ENCODE measurements at places on chromosomes 1 and 21. TPM values are rescaled to one million over a fixed set of nuclear protein-coding genes. Genes with fewer than 3 reads are reported as not detected.
A peak's percentile ranks its signal among the peaks of the same experiment; 100 is the strongest.

The TNFSF4 gene
- total RNA-seq, result 0.62 TPM

The RAD54L gene
- 2.9 TPM for total RNA-seq

The MYOG gene
- total RNA-seq, result not detected

The NR1I3 gene
- not detected for total RNA-seq

The ADCY10 gene
- not detected for total RNA-seq

The TTC22 gene
- total RNA-seq, result 5.3 TPM

The RGS1 gene
- not detected for total RNA-seq

The MAP1LC3C gene
- total RNA-seq, result 0.27 TPM

The APCS gene
- total RNA-seq, result not detected

The WNT9A gene
- total RNA-seq, result 10.1 TPM

The PRAMEF14 gene
- not detected for total RNA-seq

The KISS1 gene
- total RNA-seq, result 8.8 TPM

DNA sequence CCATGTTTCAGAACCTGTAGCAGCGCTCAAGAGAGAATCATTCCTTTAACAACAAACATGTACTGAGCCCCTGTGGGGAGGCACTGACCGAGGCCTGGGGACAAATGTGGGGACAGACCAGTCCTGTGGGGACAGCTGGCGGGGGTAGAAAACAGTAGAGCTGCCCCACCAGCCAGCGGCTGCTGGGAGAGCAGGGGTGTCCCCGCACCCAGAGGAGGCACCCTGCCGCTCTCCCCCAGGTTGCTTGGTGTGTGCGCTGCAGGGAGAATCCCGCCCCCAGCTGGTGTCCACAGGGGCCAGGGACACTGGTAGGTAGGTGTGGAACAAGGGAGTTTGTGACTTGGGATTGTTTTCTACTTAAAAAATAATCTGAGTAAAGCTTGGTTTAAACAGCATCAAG lies 62.1 kb downstream of the ADARB1 start:
- no peak for DNase-seq

- DNase-seq, result no peak
Observed at GRCh38 chr1:203480525-203481084, 5.0 kb downstream of the PRELP start.

- no peak for DNase-seq
Observed at GRCh38 chr1:222095606-222096475, 354.0 kb upstream of the DUSP10 start.

DNA sequence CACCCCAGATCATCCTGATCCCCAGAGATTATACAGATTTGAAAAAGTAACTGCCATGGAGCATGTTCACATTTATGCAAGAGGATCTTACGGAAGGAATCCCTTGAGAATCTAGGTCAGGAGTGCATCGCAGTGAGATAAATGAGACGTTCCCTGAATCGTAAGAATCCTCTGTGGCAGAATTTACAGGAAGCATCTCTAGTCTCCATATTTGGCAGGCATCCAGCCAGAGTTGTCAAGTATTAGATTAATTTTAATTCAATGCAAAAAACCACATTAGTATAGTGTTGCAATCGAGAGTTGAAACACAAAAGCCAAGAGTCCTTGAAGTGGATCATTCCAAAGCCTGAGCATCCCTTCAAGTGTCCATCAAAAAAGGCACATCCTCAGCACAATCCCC lies 100.8 kb downstream of the RRAGC start:
- no peak for DNase-seq

DNA sequence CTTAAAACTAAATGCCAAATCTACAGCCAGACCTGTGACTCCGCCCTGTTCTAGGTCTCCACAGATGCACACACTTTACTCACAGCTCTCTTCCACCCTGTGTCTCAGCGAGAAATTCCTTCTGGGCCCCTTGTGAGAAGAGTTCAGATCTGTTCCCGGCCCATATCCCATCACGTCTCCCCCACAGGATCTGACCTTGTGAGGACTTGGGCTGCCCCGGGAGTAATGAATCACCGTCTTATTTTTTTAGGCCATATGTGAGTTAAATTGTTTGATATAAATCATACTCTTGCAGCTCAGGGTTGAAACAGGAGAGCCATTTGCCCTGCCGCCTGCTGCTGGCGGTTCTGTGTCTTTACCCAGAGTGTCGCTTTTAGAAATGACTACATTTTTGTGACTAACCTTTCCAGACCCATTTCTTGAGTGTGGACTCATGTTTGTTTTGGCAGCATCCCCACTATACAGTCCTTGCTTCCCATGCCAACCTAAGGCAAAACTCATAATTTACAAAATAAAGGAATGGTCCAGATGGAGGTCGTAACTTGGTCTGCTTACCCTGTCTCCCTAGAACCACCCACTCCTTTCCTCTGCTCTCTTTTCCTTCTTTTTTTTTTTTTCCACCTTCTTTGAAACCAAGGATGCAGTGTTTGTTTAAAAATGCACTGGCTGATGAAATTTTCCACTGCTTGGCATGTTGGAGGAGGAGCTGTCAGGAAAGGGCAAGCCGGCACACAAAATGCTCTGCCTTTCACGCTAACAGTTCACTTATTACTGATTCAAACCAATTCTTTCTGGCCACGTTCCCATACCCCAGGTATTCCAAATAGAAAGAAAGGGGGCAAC lies 98.0 kb upstream of the C1orf105 start:
- peak; percentile 62 for DNase-seq

- peak; percentile 48 for DNase-seq
Observed at GRCh38 chr1:77347646-77348045, 65.8 kb downstream of the AK5 start.

DNA sequence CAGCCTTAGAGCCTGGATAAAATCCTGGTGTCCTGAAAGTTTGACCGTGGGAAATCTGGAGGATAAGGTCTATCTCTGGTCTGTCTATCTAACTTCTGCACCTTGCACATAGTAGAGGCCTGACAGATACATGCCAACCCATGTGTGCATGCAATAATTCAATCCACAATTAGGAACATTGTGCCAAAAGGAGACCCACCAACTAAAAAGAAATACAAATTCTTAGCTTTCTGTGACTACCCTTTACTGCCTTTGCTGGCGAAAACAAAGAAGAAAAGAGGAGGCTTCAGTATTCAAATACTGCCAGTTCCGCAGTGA lies 381 bp upstream of the KLHL20 start:
- no peak for DNase-seq

- DNase-seq, result no peak
Observed at GRCh38 chr1:2045468-2046173, 4.6 kb upstream of the PRKCZ start.

DNA sequence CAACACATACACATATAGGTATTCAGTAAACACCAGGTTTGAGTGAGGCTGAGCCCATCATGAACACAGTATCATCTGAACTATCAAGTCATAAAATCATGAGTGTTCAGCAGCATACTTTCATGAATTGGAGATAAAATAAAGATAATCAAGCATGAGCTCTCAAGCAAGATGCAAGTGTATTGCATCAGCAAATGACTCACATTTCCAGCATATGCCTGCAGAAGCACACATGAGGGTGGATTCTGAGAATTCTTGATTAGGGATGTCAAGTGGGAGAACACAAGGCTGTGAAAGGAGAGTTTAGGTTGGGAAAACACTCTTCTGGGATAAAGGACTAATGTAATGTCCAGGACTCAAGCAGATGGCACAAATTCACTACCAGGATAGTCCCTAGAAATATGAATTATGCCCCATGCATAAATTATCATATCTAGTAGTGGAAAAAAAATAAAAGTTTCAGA lies 299.2 kb downstream of the SRGAP2C start:
- peak; percentile 66 for DNase-seq

GRCh38 chr21:42421018-42421793 lies 17.5 kb downstream of the UBASH3A start:
- DNase-seq, result no peak

- no peak for DNase-seq
Observed at GRCh38 chr1:23097316-23097715, 71.3 kb downstream of the LUZP1 start.

DNA sequence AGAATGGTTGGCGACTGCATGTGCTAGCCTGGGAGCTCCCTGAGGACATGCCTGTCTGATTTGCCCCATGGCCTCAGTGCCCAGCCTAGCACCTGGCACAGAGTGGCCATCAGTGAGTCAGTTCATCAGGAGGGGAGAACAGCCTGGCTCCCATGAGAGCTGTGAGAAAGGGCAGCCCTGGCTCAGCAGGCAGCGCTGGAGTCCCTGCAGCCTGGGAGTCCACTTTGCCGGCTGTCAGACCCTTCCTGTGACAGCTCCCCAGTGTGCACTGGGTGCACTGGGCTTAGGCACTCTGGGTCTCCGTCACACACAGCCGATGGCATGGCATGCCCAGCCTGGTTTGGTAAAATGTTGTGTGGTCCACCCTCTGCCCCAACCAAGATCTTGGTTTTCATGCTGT lies 28.7 kb downstream of the LDLRAP1 start:
- DNase-seq, result no peak

- no peak for DNase-seq
Observed at GRCh38 chr1:234699795-234700665, 90.1 kb upstream of the IRF2BP2 start.

- DNase-seq, result no peak
Observed at GRCh38 chr21:35204850-35205541, 155.9 kb upstream of the RUNX1 start.

GRCh38 chr1:54818461-54819194 lies 17.5 kb upstream of the TTC22 start:
- DNase-seq, result no peak

GRCh38 chr1:178341261-178341956 lies 155.4 kb downstream of the CLEC20A start:
- peak; percentile 67 for DNase-seq

DNA sequence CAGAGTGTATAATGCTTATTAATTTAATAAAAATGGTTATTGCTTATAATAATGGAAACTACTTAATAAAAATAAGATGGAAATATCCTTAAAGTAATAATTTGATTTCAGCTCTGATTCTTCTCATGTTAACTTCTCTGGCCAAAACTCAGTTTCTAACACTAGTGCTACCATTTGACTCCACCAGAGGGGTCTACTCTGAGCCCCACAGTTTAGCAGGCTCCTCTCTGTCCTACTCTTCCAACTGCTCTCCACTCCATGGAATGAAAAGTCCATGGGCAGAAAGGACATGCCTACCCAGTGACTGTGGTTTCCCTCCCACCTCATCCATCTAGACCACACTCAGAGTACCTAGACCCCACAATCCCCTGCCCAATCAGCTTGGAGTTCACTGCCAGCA lies 489.1 kb upstream of the CAMK1G start:
- no peak for DNase-seq

DNA sequence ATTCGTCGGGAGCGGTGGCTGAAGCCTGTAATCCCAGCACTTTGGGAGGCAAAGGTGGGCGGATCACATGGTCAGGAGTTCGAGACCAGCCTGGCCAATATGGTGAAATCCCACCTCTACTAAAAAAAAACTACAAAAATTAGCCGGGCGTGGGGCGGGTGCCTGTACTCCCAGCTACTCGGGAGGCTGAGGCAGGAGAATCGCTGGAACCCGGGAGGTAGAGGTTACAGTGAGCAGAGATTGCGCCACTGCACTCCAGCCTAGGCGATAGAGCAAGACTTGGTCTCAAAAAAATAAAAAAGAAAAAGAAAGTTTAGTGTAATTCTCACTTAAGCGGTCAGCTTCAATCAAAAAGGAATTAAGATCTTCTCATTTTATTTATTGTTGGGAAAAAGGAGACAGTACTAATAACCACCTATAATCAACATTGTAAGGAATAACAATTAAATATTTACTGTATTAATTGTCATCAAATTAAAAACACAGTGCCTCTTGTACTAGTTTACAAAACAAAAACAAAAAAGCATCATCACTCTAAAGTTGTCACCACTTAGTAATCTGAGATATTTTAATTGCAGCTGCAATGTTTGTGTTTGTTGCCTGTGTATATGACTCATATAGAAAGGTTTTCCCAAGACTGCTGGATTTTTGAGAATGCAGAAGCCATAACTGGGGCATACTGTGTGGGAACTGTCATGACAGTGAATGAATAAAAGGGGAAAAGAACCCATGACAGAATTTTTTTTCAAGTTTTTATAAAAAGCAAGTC lies 3.7 kb downstream of the FBXO42 start:
- DNase-seq, result peak; percentile 32

GRCh38 chr1:165381745-165382505 lies 25.4 kb upstream of the LMX1A start:
- DNase-seq, result no peak

- no peak for DNase-seq
Observed at GRCh38 chr21:22791376-22791775, 1793.2 kb downstream of the NCAM2 start.

DNA sequence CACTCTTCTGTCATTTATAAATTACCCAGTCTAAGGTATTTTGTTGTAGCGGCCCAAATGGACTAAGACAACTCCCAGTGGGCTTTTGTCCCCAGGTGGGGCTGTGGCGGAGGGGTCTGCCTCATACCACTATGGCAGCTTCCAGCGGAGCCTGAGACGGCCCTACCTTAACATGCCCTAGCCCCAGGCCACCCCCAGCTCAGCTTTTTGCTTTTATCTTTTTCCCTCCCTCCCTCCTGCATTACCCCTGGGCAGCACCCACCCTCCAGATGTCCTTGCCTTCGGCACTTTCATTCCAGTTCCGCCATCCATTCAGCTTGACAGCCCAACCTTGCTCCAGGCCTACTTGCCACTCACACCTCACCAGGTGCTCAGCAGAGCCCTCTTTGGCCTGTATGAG lies 307.3 kb downstream of the PTPRU start:
- DNase-seq, result no peak

GRCh38 chr1:90027281-90027680 lies 32.4 kb downstream of the ZNF326 start:
- no peak for DNase-seq

GRCh38 chr21:25809013-25809412 lies 74.2 kb downstream of the GABPA start:
- DNase-seq, result no peak

- no peak for DNase-seq
Observed at GRCh38 chr1:2470290-2471158, 5.6 kb upstream of the PLCH2 start.

- no peak for DNase-seq
Observed at GRCh38 chr1:145994391-145995120, 1.8 kb downstream of the TXNIP start.

- peak; percentile 77 for DNase-seq
Observed at GRCh38 chr1:151542710-151543129, 2.6 kb downstream of the TUFT1 start.

DNA sequence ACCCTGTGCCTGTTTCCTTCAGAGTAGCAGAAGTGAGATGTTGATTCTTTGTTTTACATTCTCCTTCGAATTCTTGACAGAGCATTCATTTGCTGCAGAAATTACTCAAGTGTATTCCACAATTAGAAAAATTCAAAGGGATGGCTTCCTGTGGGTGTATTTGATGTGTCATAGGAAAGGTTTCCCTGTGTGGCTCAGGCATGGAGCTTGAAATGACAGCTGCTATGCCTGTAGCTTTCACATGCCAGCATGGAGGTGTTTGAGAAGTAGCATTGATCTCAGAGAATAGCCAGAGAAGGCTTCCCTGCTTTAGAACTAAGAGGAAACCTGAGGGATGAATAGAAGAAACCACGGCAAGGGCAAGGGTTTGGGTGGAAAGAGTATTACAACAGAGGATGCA lies 317.2 kb upstream of the DEPDC1 start:
- no peak for DNase-seq

DNA sequence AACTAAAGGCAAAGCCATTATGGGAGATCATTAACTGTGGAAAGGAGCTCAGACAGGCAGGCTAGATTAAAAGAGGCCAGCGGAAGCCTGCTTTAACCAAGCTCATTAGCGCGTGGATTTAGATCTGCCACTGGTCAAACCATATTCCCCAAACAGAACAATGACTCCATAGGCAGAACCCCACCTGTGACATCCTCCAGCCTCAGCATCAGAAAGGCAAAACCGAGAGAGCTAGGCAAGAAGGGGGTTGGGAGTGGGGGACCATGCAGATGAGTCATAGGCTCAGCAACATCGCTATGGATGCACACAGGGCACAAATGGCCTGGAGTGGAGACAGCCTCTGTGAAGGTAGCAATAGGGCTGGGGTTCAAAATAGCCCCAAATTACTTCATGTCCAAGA lies 20.6 kb downstream of the MKNK1 start:
- no peak for DNase-seq

Data from kidney epithelial cell (primary cell).